Left cardiac atrium (tissue), 4 donors: ENCODE measurements at places on chromosomes 4 and X.
A peak's percentile ranks its signal among the peaks of the same experiment; 100 is the strongest.

GRCh38 chr4:83617371-83618035 lies 81.6 kb downstream of the GPAT3 start:
- no peak for DNase-seq

GRCh38 chr4:184668511-184669114 lies 19.1 kb downstream of the PRIMPOL start:
- no peak for DNase-seq

DNA sequence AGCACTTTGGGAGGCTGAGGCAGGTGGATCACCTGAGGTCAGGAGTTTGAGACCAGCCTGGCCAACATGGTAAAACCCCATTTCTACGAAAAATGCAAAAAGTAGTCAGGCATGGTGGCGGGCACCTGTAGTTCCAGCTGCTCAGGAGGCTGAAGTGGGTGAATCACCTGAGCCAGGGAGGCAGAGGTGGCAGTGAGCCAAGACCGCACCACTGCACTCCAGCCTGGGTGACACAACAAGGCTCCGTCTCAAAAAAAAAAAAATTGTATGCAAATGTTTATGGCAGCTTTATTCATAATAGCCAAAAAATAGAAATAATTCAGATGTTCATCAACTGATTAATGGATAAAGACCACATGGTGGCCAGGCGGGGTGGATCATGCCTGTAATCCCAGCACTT lies 9.8 kb upstream of the NOCT start:
- DNase-seq, result no peak

- no peak for DNase-seq
Observed at GRCh38 chrX:11478911-11479310, 185.7 kb downstream of the AMELX start.

- no peak for DNase-seq
Observed at GRCh38 chr4:89403826-89404225, 96.2 kb upstream of the GPRIN3 start.

GRCh38 chr4:132065940-132066495 lies 1083.1 kb upstream of the PCDH10 start:
- no peak for DNase-seq

GRCh38 chr4:74891037-74891436 lies 41.9 kb upstream of the PARM1 start:
- DNase-seq, result no peak

GRCh38 chr4:18454349-18454748 lies 432.8 kb upstream of the LCORL start:
- no peak for DNase-seq

GRCh38 chrX:70044541-70045245 lies 5.0 kb downstream of the AWAT2 start:
- DNase-seq, result no peak

GRCh38 chr4:118872181-118872580 lies 16.5 kb upstream of the SYNPO2 start:
- DNase-seq, result no peak

- DNase-seq, result no peak
Observed at GRCh38 chr4:48299560-48299959, 29.9 kb upstream of the TEC start.

DNA sequence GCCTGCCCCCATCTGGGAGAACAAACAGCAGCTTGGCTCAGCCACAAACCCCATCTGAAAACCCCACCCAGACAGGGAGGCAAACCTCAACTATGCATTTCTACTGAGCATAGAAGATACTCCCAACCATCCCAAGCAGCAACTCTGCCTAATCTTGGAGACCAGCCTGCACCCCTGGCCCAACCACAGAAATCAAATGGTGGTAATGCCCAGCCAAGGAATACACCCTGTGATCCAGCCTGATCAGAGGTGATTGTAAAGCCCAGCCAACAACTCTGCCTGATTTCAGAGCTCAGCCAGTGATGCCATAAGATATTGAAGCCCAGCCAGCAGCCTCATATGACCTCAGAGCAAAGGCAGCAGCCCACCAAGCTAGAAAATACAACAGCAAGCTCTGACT lies 19.8 kb downstream of the TMLHE start:
- no peak for DNase-seq

GRCh38 chr4:142961866-142962265 lies 115.8 kb upstream of the INPP4B start:
- no peak for DNase-seq

DNA sequence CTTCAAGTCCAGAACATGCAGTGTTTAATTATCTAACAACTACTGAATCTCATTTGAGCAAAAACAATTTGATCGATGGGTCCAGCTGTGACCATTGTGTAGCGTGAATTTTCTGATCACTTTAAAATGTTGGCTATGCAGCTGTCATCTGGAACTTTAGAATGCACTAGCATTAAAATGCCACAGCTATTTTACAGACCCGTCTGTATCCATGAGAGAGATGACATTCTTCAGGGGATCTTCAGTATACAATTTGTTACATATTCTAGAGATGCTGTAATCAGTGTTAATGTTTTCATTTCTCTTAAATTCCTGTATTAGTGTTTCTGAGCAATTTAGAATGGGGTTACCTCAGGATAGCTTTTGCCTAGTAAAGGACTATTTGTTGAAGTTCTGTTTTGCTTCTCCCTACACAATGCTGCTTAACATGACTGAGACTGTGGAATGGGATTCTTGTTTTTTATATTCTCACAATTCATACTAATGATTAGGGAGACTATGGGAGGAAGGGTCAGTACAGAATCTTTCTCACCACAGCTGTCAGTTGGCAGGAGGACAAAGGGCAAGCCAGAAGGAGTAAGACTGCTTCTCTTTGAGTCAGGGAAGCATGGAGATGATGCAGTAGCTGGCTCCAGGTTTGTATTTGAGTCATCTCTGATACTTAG lies 13.2 kb upstream of the CTSO start:
- no peak for DNase-seq

- DNase-seq, result no peak
Observed at GRCh38 chr4:24456431-24456830, 127.9 kb downstream of the DHX15 start.

GRCh38 chr4:183403486-183403885 lies 41.0 kb upstream of the CDKN2AIP start:
- DNase-seq, result no peak

DNA sequence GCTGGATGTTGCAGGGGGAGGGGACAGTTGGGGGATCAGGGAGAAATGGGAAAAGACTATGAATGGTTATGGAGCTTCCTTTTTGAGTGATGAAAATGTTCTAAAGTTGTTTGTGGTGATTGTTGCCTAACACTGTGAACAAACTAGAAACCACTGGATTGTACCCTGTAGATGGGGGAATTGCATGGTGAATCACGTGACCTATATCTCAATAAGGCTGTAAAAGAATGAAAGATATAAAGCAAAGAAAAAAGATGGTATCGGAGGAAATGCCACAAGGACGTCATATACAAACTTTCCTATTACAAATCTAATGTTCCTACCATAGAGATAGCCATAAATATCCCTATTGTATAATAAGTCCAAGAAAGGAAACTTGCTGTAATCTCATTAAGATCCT lies 20.6 kb upstream of the CT55 start:
- no peak for DNase-seq

DNA sequence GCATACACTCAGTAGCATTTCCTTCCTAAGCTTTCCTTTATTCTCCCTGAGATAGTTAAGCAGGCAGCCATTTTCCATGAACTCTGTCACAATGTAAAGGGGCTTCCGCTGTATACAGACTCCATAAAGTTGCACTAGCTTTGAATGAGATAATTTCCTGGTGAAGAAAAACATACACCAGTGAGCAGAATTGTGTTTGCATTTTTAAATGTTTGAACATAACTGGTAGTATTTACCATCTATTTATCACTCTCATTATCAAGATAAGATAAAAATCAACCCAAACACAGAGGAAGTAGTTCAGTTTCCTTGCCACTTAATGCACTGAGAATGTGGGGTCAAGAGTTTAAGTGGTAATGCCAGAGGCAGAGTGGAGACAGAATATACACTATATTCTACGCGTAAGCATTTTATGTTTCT lies 54.1 kb downstream of the TXK start:
- DNase-seq, result no peak

DNA sequence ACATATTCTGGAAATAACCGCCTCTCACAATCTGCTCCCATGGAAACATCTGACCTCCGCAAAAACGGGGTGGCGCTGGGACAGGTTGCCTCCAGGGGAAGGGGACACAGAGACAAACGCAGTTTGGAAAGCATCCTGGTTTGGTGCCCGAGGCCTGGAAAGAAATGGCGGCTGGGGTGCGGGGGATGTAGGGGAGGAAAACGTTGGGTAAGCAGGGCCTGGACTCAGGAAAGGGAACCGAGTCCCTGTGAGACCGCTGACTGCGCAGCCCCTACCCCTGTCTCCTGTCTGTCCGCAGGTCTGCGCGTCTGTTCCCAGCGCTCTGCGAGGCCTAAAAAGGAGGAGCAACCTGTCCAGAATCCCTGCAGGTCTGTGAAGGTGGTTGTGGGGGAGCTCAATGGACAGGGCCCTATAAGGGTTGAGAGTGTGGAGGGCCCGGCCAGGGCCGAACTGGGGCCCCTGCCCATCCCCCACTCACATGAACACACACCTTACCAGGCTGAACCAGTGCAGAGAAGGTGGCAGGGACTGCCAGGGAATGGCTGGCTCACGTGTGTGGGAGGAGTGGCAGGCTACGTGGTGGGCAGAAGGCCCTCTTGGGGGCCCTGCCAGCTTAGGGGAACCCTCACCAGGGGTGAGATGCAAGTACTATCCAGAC lies 672 bp downstream of the TCEAL3 start:
- DNase-seq, result peak; percentile 28

GRCh38 chrX:72045552-72046277 lies 86.0 kb downstream of the RTL5 start:
- DNase-seq, result no peak

GRCh38 chr4:104501290-104501689 lies 6.6 kb upstream of the CXXC4 start:
- DNase-seq, result no peak

DNA sequence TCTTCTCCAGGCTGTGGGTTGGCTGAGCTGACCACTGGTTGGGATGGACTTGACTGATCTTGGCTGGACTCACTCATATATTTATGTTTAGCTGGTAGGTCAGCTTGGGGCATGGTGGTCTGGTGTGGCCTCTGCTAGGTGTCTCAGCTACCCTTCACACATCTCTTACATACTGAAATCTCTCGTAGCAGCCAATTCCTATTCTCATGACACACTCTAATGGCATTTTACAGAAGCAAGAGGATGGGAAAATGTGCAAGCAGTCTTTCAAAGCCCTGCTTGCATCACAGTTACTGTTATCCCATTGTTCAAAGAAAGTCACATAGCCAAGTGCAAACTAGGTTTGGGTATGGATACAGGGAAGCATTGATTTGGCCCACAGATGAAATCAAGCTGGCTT lies 55.5 kb upstream of the PCDH18 start:
- DNase-seq, result no peak

GRCh38 chr4:118772081-118772766 lies 63.7 kb downstream of the SEC24D start:
- no peak for DNase-seq

- no peak for DNase-seq
Observed at GRCh38 chr4:93018806-93019205, 715.0 kb downstream of the GRID2 start.

DNA sequence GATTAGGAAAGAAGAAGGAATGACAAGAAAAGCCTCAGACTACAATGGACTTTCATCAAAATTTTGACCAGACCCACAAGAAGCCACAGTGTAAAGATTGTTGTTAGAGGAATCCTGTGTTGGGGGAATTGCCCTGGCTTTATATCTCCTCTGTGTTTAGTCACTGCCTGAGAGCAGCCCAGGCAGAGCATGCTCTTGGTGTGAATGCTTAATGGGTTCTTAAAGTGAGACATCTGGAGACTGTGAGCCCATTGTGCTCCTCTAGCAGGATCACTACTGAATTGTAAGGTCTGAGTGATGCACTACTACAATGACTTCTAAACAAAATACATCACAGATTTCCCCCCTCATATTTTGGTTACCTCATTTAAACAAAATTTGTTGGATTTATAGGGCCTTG lies 1860.5 kb upstream of the ADGRL3 start:
- DNase-seq, result no peak

- DNase-seq, result peak; percentile 70
Observed at GRCh38 chrX:9341291-9342201, 123.3 kb upstream of the TBL1X start.

- no peak for DNase-seq
Observed at GRCh38 chr4:188341428-188341827, 202.2 kb downstream of the TRIML1 start.

DNA sequence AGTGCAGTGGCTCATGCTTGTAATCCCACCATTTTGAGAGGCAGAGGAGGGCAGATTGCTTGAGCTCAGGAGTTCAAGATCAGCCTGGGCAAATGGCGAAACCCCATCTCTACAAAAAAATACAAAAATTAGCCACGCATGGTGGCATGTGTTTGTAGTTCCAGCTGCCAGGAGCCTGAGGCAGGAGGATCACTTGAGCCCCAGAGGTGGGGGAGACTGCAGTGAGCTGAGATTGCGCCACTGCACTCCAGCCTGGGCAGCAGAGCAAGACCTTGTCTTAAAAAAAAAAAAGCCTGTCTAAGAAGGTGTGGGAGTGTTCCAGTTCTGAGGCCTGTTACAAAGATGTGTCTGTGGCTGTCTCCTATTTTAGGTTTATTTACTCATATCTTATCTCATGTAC lies 38.0 kb downstream of the PI4K2B start:
- DNase-seq, result no peak

GRCh38 chr4:104942990-104943743 lies 203.5 kb upstream of the TET2 start:
- no peak for DNase-seq
